ENCODE measurements at places on chromosomes 16 and 17.

DNA sequence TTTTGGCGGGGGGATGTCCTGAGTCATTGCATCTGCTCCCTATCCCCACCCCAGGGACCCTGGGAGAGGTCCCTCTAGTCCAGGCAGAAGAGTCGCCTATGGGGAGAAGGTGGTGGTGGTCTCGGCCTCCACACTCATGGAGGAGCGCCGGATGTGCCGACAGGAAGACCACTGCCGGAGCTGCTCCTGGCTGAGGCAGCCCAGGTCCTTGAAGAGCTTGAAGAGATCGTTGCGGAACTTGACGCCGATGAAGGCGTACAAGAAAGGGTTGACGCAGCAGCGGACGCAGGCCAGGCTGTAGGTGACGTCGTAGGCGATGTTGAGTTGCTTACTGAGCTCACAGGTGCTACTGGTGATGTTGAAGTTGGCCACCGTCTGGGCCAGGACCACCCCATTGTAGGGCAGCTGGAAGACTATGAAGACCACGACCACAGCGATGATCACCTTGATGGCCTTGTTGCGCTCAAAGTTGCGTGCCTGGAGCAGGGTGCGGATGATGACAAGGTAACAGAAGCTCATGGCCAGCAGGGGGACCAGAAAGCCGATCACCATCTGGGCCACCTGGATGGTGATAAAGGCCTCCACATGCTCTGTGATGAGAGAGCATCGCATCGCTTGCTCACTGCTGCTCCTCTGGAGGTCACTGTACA lies 10.5 kb downstream of the CCR7 start:
- no peak for DNase-seq

- peak; percentile 23 for DNase-seq
Measured at GRCh38 chr17:77958716-77959125, 218 bp downstream of the TNRC6C start.

- no peak for DNase-seq
Measured at GRCh38 chr16:53561101-53561888, 58.3 kb upstream of the AKTIP start.

- no peak for DNase-seq
Measured at GRCh38 chr16:89355686-89356085, 134.7 kb downstream of the ANKRD11 start.

DNA sequence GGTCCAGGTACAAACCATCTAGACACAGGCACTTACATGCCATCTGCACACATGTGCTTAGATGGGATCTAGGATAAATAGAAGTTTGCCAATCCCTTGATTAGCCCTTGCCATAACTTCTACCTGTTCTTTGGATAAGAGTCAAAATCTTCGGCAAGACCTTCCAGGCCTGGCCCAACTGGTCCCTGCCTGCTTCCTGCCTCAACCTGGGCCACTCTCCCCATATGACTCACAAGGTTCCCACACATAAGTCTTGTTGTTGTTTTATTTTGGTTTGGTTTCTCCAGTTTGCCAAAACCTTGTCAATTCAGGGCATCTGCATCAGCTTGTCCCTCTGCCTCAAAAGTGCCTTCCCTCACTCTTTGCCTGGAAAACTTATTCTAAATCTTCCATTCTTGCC lies 95.3 kb upstream of the XYLT1 start:
- DNase-seq: no peak

DNA sequence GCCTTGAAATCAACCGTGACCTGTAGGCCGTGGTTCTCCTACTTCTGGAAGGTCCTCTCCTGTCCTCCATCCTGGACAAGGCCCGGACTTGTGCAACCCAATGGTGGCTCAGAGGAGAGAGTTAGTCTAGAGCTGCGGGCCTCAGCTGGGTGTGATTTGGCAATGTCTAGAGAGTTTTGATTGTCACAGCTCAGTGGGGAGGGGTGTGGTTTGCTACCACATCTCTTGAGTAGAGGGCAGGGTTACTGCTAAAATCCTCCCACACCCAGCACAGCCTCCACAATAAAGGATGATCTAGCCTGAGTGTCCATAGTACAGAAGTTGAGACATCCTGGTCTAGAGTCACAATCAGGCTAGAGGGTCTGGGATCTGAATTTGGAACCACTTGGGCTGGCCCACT lies 40.3 kb downstream of the MYH13 start:
- DNase-seq: no peak

- no peak for DNase-seq
Measured at GRCh38 chr16:71834291-71834690, 11.5 kb upstream of the ATXN1L start.

- DNase-seq: peak; percentile 49
Measured at GRCh38 chr16:80803339-80804055, 901 bp downstream of the CDYL2 start.

GRCh38 chr17:75617218-75617617 lies 16.0 kb upstream of the SMIM5 start:
- no peak for DNase-seq

GRCh38 chr17:69523244-69523861 lies 108.9 kb downstream of the MAP2K6 start:
- no peak for DNase-seq

GRCh38 chr16:83789642-83790401 lies 18.0 kb upstream of the HSBP1 start:
- no peak for DNase-seq

DNA sequence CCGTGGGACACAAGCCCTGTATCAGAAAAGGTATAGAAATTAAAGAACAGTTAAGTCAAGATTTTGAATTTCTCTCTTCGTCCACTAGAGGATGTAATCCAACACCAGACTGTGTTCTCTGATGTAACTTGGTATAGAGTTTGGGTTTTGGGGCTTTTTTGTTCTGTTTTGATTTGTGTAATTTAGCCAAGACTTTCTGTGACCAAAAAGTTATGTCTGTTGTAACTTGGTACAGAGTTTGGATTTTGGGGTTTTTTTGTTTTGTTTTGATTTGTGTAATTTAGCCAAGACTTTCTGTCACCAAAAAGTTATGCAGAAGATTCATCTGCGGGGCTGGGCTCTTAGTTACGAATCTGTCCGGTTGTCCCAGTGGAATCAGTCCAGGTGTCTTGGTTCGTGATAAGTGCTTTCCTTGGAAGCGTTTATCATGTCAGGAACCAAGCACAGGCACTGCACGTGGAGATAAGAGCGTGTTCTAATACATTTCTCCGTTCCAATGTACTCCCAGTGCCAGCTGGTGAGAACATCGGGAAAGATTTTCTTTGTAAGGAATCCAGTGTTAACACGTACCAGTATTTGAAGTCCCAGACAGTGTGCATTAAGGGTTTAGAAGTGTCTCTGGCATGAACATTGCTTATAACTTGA lies 44.1 kb upstream of the SEC14L1 start:
- DNase-seq: no peak

DNA sequence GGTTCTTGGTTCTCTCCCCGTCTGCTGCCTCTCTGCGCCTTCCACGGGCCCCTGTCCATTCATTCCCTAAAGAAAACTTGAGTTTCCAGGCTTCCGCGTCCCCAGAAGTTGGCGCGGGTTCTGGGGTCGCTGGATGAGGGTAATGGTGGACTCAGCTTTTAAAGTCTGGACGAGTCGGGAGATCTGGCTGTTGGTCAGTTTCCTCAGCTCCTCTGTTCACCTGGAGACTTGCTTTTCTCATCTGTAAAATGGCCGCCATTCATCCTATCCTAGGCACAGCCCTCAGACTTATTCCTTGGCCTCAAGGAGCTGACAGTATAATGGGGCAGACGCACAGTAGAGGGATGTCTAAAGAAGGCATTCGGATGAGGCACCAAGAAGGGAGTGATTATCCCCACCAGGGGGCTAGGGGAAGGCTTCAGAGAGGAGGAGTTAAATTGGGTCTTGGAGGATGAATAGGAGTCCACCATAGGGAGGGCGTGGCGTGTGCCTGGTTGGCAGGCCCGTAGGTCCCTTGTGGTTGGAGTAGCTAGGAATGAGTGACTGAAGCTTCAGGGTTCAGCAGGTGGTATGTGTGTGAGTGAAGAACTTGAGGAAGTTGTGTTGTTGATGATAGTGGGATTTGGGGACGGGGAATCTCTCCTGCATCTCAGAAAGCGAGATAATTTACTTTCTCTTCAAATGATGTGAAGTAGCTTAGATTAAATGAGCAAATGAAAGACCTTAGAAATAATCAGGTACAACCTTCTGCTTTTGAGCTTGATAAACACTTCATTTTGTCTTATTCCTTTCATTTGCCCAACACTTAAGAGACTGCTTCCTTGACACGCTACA lies 652 bp downstream of the VPS35L start:
- peak; percentile 22 for DNase-seq

GRCh38 chr17:68441070-68441770 lies 16.1 kb downstream of the WIPI1 start:
- DNase-seq: no peak

DNA sequence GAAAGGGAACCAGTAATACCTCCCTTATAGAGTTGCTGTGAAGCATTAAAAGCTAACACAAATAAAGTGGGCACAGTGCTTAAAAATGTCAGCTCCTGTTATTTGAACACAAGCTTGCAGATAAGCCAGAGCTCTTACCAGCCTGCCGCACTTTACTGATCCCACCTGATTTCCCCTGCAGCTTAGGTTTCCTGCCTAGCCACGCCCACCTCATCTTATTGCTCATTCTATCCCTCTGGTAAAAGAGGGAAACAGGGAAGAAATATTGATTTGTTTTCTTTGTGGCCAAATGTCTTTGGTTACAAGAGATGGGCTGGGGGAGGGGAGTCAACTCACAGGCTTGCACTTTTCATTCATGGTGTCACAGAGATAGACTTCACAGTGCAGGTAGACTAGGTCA lies 9.6 kb upstream of the GP2 start:
- no peak for DNase-seq

GRCh38 chr17:7862692-7863437 lies 5.1 kb downstream of the CYB5D1 start:
- DNase-seq: peak; percentile 62

DNA sequence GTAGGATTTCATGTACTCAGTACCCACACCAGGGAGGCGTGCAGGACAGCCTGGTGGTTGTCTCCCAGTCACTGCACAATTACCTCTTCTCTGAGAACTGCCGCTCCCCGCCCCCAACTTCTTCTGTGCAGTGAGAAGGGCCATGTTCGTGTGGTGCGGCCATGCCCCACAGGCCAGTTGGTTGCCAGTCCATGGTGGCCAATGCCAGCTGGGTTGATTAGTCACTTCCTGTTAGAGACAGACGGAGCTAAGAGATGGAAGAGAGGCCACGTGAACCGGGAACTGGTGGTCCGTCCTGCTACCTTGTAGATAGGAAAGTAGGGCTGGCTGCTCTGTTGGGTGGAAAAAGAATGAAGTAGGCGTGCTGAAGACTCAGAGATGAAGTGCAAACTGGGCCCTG lies 206.5 kb downstream of the ABCC12 start:
- no peak for DNase-seq

GRCh38 chr17:47707056-47707804 lies 13.3 kb downstream of the TBKBP1 start:
- DNase-seq: no peak
